ENCODE measurements at places on chromosomes 11 and 22. TPM values are rescaled to one million over a fixed set of nuclear protein-coding genes. Genes with fewer than 3 reads are reported as not detected.
A peak's percentile ranks its signal among the peaks of the same experiment; 100 is the strongest.

- no peak for DNase-seq
Measured at GRCh38 chr11:114166362-114166761, 106.9 kb downstream of the ZBTB16 start.

DNA sequence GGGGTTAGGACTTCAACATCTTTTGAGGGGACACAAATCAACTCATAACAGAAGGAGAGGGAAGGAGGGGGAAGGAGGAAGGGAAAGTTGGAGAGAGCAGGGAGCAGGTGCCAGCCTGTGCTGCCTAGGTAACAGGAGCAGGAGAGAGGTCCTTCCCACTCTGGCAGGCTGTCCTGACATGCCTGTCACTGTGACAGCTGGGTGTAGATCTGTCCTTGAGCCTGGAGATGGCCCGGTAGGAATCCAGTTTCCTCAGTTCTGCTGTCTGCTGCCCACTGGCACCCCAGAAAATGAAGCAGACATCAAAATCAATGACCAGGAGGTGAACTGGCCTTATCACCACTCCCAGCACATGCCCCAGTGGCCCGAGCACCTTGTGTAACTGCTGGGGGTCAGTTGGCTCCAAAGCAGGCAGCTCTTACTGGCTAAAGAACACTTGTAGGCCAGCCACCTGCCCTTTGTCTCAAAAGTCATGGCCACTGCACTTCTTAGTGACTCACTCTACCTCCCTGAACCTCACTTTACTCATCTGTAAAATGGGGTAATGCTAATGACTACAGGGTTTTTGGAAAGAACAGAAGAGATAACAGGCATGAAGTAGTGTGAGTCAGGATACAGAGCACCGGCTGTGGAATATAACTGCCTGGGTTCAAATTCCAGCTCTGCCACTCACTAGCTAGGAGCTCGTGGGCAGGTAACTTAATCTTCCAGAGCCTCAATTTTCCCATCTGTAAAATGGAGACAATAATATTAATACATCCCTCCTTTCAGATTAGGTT lies 8.0 kb upstream of the TSPAN18 start:
- DNase-seq, result no peak

GRCh38 chr11:118690553-118691304 lies 11.3 kb upstream of the TREH start:
- no peak for DNase-seq

DNA sequence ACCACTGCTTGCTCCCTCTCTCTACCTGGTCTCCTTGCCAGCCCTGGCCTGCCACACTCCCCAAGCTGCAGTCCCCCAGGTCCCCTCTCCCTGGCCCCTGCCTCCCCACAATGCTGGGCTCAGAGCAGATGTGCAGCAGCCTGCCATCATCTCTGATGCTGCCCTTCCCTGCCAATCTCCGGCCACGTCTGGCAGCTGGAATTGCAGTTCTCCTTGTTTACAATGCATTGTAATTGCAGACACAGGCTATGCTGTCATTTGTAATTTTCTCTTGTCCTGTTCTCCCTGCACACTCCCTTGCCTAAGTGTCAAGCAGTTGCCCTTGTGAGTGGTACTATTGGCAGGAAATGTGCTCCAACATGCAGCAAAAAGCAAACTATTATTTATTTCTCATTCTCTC lies 222.3 kb downstream of the NTM start:
- DNase-seq, result no peak

DNA sequence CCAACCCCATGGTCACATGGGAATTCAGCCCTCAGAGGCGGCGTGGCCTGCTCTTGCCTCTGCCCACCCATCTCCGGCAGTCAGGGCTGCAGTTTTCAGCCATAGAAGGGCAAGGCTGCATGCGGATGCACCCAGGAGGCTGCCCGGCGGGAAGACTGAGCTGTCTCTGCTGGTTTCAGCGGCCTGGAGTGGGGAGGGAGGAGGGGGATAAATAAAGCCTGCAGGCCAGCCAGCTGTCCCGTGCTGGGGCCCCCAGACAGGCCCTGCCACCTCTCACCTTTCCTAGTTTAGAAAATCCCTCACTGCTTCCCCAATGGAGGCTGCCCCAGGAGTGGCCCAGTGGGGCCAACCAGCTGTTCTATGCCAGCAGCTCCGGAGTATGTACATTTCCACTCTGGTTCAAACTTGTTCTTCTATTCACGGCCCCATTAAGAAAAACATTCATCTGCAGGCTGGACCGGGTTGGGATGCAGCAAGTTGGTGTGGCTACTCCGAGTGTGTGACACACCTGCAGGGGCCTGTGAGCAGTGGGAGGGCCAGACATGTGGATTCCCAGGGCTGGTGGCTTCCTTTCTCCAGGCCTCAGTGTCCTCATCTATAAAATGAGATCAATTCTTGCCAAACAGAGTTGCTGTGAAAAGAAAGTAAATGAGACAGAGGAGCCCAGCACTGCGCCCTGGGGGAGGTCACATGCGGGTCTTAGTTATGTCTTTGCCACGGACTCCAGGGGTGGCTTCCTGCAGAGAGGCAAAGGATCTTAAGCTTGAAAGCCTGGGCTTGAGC lies 5.0 kb downstream of the MICALL1 start:
- DNase-seq, result no peak

DNA sequence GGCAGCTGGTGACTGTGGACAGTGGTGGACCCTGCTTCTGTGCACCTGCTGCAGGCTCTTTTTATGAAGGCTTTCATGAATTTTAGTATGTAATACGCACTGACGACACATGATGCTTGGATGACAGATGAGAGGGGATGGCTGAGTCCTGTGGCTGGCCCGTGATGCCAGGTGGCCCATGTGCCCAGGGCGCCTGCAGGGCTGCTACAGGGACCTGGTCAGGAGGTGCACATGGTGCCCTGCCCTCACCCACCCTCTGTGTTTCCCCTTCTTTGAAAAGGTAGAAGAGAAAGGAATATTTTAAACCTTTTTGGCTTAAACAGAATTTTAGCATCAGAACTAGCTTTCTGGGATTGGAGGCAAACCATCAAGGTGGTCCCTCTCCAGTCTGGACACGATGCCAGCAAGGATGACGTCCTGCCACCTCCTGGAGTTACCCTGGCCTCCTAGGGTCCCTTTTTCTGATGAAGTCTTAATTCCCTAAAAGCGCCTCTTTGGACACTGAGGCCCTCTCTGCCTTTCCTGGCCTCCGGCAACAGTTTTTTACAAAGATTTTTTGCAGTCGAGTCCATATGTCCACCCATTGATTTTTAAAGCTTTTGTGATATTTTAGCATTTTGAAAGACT lies 5.4 kb upstream of the RANBP1 start:
- no peak for DNase-seq

DNA sequence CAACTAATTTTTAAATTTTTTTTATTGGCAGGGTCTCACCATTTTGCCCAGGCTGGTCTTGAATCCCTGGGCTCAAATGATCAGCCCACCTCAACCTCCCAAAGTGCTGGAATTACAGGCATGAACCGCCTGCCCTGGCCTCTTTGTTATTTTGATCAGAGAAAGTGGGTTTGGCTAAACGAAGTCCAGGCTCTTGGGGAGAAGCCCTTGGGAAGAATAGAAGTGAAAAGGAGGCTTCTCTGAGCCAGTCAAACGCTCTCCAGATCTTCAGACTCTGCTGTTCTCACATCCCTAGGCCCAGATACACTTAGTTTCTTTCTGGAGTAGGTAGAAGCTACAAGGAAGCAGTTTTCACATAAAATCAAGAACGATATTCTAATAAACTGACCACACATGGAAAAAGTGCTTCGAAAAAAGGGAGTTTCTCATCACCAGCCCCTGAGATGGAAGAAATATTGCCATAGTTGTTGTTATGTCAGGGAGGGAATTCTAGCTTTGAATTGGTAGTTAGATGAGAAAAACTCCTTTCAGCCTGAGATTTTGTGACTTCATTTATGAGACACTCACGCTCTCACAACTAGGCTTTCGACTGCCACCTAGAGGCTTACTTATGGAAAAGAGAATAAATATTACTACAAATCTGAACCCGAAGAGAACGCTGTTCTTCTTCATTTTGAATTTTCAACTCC lies 41.7 kb upstream of the AQP11 start:
- peak; percentile 77 for DNase-seq

GRCh38 chr11:130403271-130403804 lies 25.1 kb downstream of the ADAMTS8 start:
- DNase-seq, result peak; percentile 64

DNA sequence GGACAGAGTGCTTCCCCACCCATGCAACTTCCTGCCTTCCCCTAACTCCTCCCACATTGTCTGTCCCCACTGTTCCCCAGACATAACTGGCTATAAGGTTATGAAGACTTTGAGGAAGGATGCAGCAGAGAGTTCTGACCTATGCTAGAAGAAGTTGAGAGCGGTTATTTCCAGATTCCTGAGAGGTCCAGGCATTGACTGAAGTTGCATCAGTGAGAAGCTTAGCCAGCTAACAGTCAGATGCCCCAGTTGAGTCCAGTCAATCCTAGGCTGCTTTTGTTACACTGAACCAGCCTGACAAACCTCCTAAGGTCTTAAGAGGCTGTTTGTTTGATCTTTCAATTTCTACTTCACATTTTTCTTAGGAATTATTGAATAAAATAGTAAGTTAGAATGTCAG lies 937.9 kb upstream of the CCDC90B start:
- DNase-seq, result no peak

DNA sequence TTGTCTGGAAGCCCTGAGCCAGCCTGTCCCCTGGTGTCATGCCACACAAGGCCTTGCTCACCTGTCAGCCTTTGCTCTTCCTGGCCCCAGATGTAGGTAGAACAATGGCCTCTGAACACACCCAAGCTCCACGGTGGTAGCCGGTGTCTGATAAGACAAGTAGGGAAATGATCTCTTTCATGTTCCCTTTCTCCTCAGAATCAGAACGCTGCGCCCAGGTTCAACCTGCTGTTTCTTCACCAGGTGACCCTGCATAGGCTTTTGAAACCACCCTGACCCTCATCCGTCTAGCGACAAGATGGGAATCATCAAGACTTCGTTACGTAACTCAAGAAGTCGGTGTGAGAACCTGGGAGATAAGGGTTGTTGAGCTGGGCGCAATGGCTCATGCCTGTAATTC lies 28.7 kb upstream of the YWHAH start:
- DNase-seq, result no peak

DNA sequence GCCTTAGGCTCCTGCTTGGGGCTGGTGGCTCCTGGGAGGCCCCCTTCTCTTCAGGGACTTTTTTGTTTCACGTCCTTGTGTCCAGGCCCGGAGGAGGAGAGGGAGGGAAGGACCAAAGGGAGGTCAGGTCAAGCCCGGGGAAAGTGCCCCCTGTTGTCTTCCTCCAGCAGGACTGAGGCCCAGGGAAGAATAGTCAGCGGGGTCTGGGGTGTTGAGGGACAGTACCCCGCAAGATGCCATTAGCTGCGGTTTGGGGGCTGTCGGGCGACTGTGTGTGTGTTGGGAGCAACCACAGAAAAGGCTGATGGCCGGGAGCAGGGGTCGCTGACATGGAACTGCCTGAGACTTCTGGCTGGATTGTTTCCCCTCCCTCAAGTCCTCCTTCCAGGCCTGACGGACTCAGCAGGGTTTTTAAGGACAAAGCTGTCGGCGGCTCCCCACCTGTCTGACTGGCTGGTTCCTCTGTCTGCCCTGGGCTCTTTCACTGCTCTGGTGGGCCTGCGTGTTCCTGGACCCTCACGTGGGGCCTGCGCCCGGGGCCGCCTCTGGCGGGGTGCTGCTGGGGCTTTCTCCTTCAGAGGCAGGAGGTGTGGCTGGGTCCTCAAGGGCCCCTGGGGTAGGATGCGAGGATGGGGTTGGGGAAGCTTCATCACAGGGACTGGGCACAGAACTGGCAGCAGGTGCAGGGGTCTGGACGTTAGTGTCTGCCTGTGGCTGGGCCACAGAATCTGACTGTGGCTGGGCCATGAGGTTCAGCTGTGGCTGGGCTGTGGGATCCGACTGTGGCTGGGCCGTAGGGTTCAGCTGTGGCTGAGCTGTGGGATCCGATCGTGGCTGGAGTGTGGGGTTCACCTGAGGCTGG lies 1.5 kb downstream of the GPR152 start:
- DNase-seq, result no peak

DNA sequence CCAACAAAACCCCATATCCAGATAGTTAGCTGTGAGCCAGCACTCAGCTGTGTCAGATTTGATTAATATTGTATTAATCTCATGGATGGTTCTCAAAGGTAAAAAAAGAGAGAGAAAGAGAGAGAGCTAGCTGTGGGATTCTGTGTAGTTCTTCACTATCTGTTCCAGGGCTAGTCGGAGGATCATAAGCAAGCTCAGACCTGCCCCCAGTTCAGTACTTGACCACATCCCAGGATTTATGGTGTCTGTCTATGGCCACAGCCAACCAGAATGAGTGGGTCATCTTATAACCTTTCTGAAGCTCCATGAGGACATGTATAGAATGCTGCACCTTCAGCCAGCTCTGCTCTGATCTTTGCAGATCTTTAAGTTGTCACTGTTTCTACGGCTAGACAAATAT lies 13.5 kb upstream of the B3GNT6 start:
- peak; percentile 52 for DNase-seq

GRCh38 chr11:87150936-87151335 lies 113.2 kb downstream of the TMEM135 start:
- DNase-seq, result peak; percentile 9

DNA sequence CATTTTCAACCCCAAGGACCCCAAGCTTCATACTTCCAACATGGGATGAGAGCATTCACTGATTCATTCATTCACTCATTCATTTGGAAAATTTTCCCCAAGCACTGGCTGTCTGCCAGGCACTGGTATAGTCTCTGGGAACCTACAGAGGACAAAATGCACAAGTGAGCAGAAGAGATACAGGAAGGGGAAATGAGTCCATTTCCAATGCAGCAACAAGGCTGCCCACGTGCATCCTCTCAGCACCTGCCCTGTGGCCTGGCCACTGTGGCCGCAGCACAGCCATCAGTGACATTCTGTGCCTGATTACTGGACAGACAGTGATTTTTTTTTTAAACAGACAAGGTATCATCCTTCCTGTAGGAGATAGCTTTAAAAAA lies 96.0 kb upstream of the PITPNB start:
- DNase-seq, result no peak

DNA sequence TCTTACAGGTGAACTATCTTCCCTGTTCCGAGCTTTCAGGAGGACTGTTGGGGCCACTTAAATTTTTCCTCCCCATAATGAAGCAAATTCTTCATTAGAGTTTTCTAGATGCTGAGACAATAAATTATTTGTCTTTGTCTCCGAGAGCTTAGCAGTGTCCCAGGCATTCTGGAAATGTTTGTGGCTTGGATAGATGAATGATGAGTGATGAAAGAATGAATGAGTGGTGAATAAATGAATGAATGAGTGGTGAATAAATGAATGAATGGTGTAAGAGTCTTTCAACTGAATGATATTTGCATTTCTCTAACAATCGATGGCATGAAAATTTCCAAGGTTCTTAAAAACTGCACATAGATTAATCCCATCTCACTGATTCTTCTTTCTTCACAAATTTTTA lies 52.8 kb downstream of the AHNAK start:
- DNase-seq, result no peak

FAM83F gene
- 41.3 TPM for total RNA-seq

GGA1 gene
- total RNA-seq, result 59.1 TPM

ACTN3 gene
- not detected for total RNA-seq

FZD4 gene
- total RNA-seq, result 0.34 TPM

HOATZ gene
- not detected for total RNA-seq

CBLIF gene
- total RNA-seq, result not detected

MTMR2 gene
- 49.8 TPM for total RNA-seq

Measured in MCF 10A (cell line).